ENCODE measurements at places on chromosomes 11 and 22. TPM values are rescaled to one million over a fixed set of nuclear protein-coding genes. Genes with fewer than 3 reads are reported as not detected.

Gene MS4A1
- not detected for total RNA-seq

Gene EHD1
- total RNA-seq, result 50.9 TPM

Gene OR52N4
- total RNA-seq, result not detected

Gene NXPE1
- 0.11 TPM for total RNA-seq

Gene TSPAN32
- total RNA-seq, result 26.2 TPM

Gene SCGB1A1
- total RNA-seq, result not detected

Gene TMEM80
- 15.5 TPM for total RNA-seq

Gene CCDC73
- total RNA-seq, result not detected

Gene DNAJB7
- total RNA-seq, result not detected

Gene MYRF
- total RNA-seq, result 0.27 TPM

Gene OR4D5
- total RNA-seq, result not detected

Gene LMF2
- total RNA-seq, result 28.7 TPM

Gene MN1
- 6.4 TPM for total RNA-seq

Gene FHIP1B
- total RNA-seq, result 19.7 TPM

Gene OR11H1
- not detected for total RNA-seq

Gene PHRF1
- total RNA-seq, result 20.9 TPM

Gene ADAMTS8
- 3.9 TPM for total RNA-seq

Gene ISX
- total RNA-seq, result not detected

Gene CHRM1
- not detected for total RNA-seq

Gene SEC14L6
- total RNA-seq, result 0.40 TPM

Gene FOLR3
- total RNA-seq, result not detected

Gene HORMAD2
- total RNA-seq, result 0.16 TPM

Gene GLB1L3
- not detected for total RNA-seq

Gene PLAAT3
- total RNA-seq, result 109 TPM
